ENCODE measurements at places on chromosomes 11 and 22.

DNA sequence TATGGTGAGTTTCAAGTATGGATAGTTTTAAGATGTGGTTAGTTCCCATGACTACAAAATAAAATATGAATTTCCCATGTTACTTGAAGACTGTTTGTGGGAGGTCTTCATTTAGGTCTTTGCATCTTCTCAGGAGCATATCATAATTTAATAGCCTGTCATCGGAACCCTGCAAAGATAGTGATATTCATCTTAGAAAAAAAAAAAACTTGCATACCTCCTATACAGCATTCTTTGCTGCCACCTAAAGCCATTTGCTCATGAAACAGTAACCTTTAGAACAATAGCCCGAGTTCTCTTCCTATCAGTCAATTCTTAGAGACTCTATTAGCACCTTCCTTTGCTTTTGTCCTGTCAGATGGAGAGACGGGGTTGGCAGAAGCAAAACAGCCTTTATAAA, 75.3 kb downstream of the ARFGAP2 start:
- no peak for DNase-seq

DNA sequence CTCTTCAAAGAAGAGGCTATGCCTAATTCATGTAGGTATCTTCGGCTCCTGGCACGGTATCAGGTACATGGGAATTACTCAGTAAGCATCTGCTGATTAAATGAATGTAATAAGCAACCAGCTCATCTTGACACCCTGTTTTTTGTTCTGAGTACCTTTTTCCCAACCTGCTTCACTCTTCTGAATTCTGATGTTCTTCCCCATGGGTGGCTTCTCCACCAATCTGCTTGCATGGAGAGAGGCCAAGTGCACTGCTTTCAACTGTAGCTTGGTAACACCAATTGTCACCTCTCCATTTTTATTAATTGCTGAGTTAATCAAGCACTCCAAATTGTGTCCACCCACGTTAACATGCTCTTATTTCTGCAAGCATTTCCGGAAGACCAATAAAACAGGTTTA, 40.5 kb downstream of the LARGE1 start:
- DNase-seq, result no peak

DNA sequence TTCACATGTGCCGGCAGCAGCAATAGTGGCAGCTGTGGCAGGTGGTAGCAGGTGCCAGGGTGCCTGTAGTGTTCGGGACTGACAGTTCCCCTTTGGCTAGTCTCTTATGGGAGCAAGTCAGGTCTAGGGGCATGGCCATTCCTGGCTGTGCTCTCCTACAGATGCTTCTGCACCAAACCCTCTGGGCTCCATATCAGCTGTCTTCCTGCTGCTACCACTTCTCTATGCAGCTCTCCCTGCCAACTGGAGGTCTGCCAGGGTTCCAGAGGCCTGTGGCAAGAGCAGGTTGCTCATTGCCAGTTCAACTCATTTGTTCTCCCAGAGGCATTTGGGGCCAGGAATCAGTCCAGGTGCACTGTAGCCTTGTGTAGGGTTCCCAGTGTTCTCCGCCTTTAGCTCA, 473.7 kb downstream of the JRKL start:
- no peak for DNase-seq

GRCh38 chr11:111540114-111540936, at the start of gene LAYN:
TSS of gene LAYN (plus strand) at chr11:111540720. CDS start at chr11:111540844, 124 bp downstream.
- DNase-seq, result peak; percentile 89

DNA sequence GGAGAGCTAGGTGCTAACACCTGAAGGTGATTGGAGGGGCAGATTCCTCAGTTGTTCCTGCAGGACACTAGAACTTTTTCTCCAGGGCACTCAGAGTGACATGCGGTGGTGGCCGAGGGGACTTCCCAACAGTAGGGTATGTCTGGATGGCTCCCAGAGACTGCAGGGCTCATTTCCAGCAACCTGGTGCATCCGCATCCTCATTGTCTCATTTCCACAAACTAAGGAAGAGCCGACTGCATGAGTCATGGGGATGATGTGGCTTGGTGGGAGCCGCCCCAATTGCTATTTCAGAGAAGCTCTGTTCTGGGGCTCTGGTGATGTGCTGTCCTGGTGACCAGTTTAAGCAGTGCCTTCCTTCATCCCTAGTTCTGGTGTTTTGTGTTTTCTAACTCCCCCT, 2.8 kb upstream of the ROBO4 start:
- no peak for DNase-seq

DNA sequence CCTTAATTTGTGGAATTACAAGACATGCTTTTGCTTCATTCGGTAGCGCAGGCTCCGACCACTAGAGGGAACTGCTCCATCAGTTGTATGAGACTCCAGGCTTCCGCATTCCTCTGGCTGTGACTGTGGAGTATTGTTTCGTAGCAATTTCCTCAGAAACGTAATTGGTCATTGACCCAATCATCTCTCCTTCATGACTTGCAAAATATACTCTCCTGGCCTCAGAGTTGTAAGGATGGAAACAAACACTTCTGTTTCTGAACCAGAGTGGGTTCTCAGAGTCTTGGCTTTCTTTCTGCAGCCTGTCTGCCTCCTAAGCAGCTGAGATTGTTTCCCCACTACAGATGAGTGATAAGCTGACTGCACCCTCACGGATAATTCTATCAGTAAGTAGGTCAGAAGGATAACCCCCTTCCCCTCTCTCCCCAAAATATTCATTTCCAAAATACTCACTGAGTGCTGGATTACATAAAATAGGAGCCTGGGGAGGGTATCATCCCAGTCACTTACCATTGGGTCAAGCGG, 146.8 kb upstream of the ZC3H12C start:
- peak; percentile 89 for DNase-seq

DNA sequence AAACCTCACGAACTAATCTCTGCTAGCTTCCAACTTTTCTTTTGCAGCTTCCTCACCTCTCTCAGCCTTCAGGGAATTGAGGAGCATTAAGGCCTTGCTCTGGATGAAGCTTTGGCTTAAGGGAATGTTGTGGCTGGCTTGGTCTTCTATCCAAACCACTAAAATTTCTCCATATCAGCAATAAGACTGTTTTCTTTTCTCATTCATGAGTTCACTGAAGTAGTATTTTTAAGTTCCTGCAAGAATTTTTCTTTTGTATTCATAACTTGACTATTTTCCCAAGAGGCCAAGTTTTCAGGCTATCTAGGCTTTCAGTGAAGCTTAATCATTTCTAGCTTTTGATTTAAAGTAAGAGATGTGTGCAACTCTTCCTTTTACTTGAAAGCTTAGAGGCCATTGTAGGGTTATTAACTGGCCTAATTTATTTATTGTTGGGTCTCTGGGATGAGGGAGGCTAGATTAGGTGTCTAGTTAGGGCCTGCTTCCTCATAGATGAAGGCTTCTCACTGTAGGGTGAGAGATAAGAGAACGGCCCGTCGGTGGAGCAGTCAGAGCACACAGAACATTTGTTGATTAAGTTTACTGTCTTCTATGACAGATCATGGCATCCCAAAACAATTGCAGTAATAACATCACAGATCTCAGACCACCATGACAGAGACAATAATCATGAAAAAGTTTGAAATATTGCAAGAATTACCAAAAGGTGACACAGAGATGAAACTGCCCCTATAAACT, 33.2 kb downstream of the CSF2RB start:
- no peak for DNase-seq

DNA sequence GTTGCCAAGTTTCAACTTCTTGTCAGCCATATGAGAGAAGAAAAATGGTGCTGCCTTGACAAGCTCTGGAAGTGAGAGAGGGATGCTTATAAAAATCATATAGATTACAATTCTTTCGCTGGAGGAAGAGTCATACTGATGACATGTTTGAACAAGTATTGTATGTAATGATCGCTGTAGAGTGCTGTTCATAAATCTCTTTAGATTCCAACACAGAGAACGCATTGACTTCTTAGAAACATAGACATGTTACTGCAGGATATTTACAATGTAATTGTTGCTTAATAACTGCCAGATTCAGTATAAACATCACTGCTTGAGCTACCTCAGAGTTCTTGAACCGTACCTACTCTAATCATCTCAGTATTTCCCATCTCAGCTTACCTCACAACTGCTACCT, 571.6 kb downstream of the LUZP2 start:
- no peak for DNase-seq

DNA sequence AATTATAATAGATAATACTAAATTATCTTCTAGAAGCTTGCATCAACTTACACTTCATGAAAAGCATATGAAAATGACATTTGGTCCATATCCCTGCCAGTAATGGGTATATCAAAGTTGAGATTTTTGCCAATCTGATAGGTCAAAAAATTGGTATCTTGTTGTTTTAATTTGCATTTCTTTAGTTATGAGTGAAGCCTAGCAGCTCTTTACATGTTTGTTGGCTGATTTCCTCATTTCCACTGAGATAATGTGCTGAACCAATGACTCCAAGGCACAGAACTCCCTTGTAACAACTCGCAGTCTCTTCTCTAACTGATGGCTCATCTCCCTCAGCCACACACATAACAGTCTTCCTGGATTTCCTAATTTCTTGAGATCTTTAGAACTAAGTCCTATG, 175.3 kb upstream of the SESN3 start:
- no peak for DNase-seq

DNA sequence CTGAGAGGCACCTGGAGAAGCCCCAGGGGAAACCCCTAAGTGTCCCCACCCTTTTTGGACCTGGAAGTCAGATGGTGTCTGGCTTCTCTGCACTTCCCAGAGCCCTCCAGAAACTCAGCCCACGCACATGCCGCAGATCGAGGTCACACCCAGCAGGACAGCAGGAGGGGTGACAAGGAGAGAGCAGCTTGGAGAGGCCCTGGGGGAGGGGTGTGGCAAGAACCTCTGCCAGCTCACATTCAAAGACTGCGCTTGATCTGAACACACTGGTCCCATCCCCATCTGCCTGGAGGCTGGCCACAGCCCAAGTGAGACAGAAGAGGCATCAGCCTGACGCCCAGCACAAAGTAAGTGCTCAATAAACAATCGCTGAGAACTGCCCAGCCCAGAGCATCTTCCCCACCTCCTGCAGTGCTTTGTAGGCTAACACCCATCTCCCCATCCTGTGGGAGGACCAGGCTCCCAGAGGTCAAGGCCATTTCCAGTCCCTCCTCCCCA, 21.4 kb downstream of the TMPRSS6 start:
- DNase-seq, result no peak

DNA sequence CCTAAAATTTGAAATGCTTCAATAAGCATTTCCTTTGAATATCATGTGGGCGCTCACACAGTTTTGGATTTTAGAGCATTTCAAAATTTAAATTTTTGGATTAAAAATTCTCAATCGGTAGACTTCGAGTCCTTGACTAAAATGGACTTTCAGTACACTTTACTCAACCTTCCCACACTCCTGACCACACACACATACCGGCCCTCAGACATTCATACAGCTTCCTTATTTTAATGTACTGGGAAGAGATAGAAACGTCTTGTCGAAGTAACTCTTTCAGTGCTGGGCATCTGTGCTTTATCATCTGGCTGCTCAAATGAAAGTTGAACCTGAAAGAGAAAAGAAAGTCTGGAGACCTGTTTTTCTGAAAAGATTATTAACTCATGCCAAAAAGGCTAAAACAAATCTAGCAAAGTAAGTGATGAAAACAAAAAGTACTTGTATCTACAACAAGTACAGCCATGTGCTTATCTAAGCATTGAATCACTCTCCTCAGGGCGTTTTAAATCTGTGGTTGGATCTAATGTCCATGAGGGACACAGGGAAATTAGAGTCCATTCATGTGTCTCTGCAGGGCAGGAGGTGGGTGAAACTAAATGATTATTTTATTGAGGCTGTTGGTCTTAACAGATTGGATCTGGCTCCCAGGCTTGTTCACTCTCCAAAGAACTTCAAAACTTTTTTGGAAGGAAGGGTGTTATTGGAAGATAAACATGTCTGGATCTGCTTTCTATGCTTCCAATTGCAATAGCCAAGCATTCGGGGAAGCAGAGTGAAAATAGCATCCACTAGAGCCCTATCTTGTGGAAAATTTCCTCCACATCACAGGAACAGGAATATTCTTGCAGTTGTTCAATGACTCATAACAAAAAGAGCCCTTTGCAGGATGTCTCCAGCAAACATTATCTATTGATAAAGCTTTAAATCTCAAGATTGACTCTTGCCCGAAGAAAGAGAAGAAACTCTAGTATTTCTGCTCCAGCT, 47.0 kb downstream of the CARD18 start:
- no peak for DNase-seq

GRCh38 chr11:131228378-131228777, 142.0 kb upstream of the NTM start:
- no peak for DNase-seq

GRCh38 chr11:14055936-14056335, 93.4 kb downstream of the SPON1 start:
- DNase-seq, result no peak

- DNase-seq, result peak; percentile 26
Observed at GRCh38 chr11:75673977-75674582, 5.2 kb upstream of the MAP6 start.

DNA sequence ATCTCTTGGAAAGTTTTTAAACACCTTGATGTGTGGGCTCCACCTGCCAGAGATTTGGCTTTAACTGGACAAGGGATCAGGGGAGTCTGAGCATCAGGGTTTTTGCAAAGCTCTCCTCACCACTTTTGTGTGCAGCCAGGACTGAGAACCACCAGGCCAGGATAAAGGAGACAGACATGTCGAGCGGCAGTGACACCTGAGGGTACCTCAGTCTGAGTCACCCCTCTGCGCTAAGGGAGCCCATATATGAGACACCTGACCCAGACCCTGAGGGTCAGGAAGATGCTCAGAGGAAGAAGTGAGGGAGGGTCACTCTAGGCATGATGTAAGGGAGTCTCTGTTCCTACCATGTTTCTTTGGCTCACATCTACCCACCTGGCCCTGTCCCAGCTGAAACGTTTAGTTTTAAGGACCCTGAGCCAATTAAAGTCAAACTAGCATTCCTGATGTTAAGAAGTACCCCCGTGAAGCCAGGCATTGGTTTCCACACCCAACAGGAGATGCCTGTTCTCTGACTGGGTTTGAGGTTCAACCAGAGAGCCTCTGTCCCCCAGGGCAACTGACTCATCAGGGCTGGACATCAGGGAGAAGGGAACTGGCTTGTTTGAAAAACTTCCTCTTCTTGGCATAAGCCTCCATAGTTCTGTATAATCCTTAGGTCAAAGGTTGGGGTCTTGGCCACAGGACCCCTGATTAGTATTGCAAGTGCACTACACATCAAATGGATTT, 72.4 kb upstream of the BIRC3 start:
- DNase-seq, result no peak

DNA sequence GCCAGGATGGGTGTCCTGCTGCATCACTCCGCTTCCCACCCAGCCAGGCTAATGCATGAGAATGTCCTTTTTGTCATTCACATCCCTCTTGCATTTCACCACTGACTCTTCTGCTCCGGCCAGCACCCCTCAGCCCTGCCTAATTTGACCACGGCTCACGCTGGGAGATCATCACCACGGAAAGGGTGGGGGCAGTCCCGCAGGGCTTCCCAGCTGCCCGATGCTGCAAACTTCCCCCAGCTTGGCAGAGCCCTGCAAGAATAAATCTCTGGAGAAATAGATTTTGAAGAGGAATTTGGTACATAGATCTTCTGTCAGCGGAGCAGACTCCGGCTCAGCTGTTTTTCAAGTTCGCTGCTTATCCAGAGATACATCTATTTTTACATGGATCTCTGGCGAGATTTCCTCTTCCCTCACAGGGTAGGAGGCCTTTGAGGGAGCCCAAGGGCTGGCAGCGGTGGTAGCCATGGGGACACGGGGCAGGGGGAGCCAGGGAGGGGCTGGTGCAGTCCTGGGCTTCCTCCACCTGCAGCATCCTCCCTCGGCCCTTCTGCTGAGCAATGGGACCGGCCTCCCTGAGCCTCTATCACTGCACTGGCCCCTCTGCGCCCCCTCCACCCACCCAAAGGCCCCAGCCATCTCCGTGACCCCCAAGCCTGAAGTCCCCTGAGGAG, 62.6 kb downstream of the BUD13 start:
- DNase-seq, result no peak
